RPMI8226 (cell line): ENCODE measurements at places on chromosomes 4 and X.
A peak's percentile ranks its signal among the peaks of the same experiment; 100 is the strongest.

DNA sequence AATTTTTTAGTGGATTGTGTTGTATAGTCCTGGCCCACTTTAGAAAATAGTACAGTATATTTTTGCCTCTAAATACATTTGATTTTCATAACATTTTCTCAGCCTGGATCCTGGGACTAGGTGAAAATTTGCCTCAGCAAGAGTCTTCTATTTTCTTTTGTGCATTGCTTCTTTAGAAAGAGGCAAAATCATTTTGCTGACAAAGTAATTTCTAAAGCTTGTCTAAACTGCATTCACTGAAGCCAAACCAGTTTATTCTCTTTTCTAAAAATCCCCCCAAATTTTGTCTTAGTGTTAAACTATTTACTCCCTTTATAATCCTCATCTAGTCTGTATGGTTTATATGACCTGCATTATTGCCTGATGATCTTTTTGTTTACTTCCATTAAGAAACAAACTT is 326.3 kb downstream of the C4orf33 start:
- no peak for DNase-seq

- DNase-seq, result no peak
Observed at GRCh38 chrX:110161361-110161686, 156.6 kb downstream of the AMMECR1 start.

- DNase-seq, result no peak
Observed at GRCh38 chr4:62627141-62627540, 1427.0 kb downstream of the ADGRL3 start.

DNA sequence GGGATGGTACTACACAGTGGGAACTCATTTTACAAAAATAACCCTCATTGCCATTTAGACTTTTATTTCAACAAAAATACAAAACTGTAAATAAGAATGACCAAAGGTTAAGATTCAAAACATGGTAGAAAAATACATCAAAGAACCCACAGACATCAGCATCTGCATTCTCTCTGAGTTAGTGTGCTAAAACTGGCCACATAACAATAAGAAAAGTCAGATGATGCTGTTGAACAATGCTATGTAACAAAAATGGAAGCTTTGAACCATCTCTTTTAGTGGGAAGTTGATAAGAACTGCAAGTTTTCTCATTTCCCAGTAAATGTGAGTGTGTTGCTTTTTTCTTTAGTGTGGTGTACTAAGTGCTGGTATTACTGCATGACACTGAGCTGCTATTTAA is 888.4 kb upstream of the EPHA5 start:
- no peak for DNase-seq

- no peak for DNase-seq
Observed at GRCh38 chr4:159110961-159111360, 8.1 kb downstream of the RAPGEF2 start.

DNA sequence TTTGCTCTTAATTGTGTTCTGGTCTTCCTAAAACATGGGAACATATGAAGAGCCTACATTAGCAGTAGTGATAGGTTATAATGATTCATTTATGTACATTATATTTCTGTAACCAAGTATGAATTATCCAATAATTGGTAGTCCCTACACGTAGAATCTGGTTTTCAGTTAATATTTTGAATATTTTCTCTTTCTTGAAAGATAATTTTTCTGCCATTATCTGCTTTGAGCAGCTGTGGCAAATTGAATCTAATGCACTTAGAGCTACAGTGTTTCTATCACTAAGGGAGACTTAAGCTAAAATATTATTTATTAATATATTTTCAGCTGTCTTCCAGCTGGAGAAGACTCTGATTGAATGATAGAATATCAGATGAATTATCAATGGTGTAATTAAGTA is 21.0 kb downstream of the CEP44 start:
- DNase-seq, result no peak

GRCh38 chr4:41644915-41645295 is 103.6 kb downstream of the PHOX2B start:
- no peak for DNase-seq

DNA sequence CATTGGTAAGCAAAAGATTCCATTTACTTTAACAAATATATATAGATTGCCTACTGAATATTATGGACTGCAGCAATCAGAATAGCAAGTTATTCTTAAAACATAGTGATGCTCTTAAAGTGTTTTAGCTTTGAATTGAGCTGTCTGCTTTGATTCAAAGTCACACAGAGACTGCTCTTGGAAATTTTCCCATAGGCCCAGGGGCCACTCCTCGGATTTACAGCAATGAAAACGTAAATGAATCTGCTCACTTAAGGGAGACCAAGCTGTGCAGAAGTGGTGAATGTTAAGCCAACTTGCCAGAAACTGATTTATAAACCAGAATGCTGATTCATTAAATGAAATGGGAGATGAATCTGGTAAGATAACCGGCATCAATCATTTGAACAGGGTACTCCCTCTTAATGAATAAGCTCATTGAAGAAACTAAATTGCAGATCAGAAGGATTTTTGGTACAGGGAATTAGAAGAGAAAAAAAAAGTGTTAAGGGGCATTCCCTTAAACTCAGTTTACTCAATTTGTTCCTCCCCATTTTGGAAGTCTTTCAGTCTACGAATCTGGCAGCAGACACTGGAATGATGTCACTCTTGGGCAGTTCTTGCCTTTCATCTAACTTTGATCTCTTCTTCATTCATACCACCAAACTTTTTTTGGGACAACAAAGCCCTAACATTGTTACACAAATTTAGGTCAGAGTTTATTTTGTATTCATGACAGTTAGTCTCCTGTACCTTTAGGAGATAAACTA is 363.3 kb upstream of the MAGEB2 start:
- DNase-seq, result no peak

DNA sequence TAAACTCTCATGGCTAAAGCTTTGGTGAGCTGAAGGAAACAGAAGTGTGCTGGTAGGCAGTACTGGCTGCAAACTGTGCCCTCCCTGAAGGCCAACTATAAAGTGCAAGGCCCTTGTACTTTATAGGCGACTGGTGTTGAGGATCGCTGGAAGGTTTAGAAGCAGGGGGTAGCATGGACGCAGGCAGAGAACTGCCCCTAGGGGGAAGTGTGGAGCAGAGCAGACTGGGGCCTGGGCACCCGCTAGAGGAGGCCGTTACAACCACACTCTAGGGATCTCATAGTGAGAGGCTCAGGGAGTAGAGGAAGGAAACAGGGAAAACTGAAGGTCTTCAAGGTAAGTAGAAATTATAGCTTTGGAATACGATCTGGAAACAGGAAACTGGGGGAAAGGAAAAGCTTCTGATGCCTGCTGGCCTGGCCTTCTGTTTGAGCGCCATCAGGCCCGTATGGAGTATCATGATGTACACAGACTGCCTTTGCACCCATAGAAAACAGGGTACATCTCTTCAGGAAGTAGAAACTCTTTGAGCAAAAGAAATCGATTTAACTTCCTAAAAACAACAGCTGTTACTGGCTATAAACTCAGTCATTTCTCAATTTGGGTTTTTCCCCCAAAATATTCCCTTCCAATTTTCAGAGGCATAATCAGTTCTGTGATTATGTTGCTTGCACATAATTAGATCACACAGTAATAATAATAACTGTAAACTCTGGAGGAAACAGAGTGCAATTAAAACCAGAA is 23.9 kb upstream of the TMSB4X start:
- no peak for DNase-seq

- peak; percentile 60 for DNase-seq
Observed at GRCh38 chr4:75995727-75996126, 5.0 kb upstream of the SDAD1 start.

- no peak for DNase-seq
Observed at GRCh38 chrX:50202539-50202938, 1.7 kb upstream of the AKAP4 start.

DNA sequence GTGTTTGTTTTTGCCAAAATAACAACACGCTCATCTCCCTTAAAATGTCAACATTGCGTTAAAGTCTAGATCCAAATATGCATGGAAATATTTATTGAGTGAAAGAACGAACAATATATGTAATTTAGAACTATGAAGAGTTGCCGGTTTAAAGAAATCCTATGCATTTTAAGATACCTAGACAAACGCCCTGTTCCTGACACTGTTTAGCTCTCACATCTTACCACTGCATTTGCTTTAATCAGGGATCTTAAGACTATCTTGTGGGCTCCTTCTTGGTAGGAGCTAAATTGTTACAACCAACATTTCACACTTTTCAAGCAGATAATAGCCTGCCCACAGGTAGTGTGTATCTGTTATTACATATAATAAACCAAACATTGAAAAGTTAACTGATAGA is 96.6 kb upstream of the RPS6KA3 start:
- DNase-seq, result no peak

DNA sequence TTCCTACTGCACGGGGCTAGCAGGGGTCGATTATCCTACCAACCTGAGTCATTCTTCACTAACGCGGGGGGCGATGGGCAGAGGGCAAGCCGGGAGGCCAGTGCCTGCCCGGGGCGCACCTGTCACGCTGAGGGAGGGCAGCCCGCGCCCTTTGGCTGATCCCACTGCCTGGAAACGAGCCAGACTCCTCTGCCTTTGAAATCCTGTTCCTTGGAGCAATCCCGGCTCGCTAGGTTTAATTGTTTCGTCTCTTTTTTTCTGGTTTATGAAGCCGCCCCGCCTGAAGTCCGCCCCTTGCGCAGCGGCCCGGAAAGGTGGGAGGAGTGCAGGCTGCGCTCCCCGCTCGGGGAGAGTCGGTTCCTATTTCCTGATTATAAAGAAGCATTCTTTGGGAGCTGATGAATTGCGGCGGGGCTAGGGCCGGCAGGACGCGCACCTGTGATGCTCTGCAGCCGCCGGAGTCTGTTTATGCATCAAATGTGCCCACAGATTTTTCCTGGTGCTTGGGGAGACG is 484.2 kb downstream of the BCOR start:
- DNase-seq, result no peak

GRCh38 chrX:153983321-153983801 is 10.8 kb downstream of the TMEM187 start:
- DNase-seq, result no peak

- no peak for DNase-seq
Observed at GRCh38 chr4:71270901-71271300, 67.9 kb upstream of the SLC4A4 start.

DNA sequence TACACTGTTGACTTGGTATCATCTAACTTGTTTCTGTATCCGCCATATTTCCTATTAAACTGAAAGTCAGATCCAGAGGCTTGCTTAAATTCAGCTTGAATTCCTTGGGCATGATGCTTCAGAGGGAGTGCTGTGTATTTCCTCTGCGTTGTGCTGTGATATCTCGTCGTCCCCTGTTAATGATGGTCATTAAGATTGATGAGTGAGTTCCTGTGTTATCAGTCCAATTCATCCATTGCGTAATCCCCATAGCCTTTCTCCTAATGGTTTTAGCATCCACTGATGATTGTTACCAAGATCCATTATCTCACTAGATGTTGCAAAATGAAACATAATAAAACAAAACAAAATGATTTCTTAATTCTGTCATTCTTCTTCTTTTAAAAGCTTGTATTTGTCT is 31.3 kb upstream of the CHM start:
- no peak for DNase-seq

DNA sequence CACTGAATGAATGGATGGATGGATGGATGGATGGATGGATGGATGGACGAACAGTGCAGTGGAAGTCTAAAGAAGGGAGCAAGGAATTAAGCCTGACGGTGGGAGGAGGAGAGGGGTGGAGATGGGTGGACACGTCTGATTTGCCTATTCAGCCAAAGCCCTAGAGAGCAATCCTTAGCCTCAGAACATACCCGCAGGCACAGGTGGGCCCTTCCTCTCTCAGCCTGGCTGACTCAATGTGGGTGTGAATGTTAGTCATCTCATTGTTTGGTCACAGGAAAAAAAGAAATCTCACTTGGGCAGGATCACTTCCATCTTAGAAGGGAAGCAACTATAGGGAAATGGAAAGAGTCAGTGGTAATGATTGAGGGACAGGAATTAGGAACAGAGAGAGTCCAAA is 165.9 kb downstream of the PJA1 start:
- DNase-seq, result no peak

DNA sequence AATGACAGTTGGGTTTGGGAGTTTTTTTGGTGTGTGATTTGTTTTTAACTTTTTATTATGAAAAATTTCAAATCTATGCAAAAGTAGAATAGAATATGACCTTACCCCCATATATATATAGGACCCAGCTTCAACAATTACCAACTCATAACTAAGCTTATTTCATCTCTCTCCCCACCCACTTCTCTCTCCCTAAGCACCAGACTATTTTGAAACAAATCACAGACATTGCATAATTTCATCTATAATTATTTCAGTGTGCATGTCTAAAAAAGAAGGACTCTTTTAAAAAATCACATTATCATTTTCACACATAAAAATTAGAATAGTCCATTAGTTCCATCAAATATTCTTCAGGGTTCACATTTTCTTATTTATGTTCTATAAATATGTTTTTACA is 28.3 kb upstream of the NKX6-1 start:
- DNase-seq, result no peak

DNA sequence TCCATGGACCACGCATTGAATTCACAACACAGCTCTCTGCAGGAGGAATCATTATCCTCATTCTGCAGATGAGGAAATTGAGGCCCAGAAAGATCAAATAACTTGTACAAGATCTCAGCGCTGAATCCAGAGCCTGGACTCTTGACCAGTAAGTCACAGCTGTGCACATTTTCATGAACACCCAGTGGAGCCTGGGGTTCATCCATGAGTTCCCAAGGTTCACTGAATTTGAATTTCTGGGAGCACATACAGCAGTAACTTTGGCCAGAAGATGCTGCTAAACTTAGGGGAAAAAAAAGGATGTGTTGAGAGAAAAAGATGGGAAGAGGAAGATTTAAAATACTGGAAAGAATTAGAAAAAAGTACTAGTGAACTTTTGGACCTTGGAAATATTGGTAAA is 218.7 kb upstream of the PPARGC1A start:
- no peak for DNase-seq

DNA sequence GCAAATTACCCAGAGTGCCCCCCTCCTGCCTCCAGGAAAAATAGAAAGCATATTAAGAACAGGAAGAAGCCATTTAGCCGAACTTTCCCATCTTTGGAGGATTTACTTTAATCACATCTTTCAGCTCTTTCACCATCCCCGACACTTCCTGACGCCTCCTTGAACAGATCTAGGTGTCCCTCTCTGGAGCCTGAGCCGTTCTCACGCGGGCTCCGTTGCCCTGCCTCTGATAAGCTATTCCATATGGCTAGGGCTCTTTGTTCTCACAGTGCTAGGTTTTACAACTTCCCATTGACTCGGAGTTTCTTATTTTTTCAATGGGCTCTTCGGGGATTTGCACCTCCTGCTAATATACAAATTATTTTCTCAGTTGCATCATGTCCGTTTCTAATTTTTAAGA is 82.1 kb upstream of the GPC4 start:
- no peak for DNase-seq

- no peak for DNase-seq
Observed at GRCh38 chr4:182068920-182069319, 174.3 kb upstream of the TENM3 start.

- peak; percentile 4 for DNase-seq
Observed at GRCh38 chr4:27176400-27176799, 315.8 kb downstream of the STIM2 start.
